ENCODE measurements at places on chromosomes 3 and 15.
A peak's percentile ranks its signal among the peaks of the same experiment; 100 is the strongest.

GRCh38 chr3:162141272-162141791 lies 644.7 kb downstream of the OTOL1 start:
- DNase-seq, result no peak

GRCh38 chr3:17039594-17039993 lies 154.8 kb downstream of the PLCL2 start:
- DNase-seq, result peak; percentile 83

DNA sequence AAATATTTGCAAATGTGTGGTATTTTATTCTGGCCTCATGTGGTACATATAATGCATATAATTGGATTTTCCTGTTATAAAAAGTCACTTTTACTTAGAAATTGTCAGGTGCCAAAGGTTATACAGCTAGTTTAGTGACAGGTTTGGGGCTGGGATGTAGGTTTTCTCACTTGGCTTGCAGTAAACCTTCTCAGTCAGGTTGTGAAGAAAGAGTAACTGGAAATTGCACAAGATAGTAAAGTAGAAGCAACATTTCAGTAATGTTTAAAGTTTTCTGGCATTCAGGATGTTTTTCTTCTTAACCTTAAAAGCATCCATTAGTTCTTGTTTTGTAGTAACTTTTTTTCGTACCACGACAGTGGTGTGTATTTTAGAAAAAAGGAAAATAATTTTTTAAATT lies 53.9 kb downstream of the MEF2A start:
- no peak for DNase-seq

- no peak for DNase-seq
Measured at GRCh38 chr3:66220066-66220465, 735 bp upstream of the SLC25A26 start.

DNA sequence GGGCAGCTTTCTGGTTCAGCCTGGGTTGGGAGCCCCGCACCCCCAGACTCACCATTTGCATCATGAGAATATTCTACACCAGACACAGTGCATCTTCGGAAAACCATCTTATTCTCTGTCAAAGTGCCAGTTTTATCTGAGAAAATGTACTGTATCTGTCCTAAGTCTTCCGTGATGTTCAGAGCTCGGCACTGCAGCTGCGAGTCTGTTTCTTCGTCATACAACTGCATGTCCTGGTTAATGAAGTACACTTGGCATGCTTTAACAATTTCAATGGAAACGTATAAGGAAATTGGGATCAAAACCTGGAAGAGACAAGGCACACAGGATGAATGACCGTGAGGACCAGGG lies 141.5 kb downstream of the ATP10A start:
- no peak for DNase-seq

All from CD4-positive, alpha-beta T cell treated with Interleukin-4 for 4 hours (primary cell).